ENCODE measurements at places on chromosomes 7 and 10.

- DNase-seq, result no peak
Observed at GRCh38 chr7:18125476-18125875, 97.8 kb upstream of the PRPS1L1 start.

DNA sequence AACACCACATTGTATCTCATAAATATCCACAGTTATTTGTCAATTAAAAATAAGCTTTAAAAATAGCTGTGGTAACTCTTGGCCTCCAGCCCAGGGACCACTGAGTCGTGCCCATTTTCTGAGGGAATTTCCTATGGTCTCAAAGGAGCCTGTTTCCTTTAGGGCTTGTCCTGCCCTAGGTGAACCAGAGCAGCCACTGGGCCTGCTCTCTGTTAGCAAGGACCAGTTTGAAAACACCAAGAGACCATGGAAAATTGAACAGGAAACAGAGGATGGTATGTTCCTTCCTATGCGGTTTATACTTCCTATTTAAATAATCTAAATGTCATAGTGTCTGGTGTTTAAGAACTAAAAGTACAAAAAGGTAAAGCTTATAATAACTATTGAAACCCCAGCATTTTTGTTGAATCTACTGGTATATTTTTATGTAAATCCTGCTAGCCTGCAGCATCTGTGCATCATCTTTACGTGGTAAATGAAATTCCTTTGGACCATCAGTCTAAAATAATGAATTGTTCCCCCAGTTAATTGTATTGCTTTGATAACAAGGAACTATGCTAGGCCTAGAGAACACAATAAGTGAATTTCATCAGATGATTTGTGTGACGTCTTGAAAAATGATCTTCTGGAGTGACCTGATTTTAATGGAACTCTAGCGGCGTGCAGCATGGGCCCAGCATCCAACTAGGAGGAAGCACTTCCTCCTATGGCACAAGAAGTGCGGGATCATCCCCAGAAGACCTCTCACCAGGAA lies 333.7 kb downstream of the GFRA1 start:
- DNase-seq, result no peak

DNA sequence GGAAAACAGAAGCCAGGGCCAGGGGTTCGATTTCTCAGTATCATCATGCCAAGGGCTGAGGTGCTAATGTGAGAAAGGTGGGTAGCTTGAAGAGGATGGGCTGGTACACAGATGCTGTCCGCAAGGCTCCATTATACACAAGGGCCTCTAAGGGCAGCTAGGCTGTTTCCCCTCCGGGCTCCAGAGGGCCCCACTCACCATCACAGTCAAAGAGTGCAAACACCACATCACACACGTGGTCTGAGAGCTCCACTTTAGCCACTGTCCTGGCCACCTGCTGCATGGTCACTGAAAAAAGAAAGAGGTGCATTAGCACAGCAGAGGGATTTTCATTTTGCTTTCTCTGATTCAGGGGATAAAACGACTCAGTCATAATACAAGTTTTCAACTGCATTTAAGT lies 20.9 kb upstream of the DNAJB12 start:
- no peak for DNase-seq

DNA sequence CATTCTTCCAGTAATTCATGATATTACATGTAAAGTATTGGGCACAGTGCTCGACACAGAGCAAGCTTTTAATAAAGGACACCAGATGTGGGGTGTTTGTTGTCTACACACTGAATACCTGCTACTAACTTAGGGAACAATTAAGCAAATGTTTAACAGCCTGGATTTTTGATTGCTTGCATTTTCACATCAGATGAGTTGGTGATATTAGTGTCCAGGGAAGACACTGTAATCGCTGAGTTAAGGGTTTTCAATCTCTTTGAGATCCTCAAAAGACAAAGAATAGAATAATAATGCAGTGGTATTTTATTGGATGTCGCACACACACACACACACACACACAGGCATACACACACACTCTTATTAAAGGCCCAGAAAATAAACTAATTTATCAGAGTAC lies 79.1 kb downstream of the VIM start:
- DNase-seq, result no peak

DNA sequence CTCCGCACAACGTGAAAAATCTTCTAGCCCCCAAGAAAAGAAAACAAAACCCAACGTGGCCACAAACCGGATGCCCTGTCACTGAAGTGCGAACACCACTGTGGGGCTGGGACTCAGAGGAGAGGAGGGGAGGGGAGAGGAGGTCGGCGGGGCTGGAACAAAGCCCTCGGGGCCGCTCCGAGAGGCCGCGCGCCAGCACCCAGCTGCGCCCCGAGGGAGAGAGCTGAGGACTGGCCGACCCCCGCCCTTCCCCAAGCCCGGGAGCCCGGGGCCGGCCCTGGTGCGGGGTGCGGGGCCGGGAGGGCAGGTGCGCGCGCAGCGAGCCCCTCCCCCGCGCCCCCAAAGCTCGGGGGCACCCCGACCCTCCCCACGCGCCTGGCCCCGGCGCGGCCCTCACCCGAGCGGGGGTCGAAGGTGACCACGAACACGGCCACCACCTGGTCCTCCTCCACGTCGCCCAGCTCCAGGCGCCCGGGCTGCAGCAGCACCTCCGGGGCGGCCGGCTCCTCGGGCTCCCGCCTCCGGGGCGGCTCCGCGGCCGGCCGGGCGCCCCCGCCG lies 398 bp downstream of the DENND11 start:
- DNase-seq, result peak; percentile 49

GRCh38 chr7:123220396-123220795 lies 20.6 kb upstream of the SLC13A1 start:
- no peak for DNase-seq

DNA sequence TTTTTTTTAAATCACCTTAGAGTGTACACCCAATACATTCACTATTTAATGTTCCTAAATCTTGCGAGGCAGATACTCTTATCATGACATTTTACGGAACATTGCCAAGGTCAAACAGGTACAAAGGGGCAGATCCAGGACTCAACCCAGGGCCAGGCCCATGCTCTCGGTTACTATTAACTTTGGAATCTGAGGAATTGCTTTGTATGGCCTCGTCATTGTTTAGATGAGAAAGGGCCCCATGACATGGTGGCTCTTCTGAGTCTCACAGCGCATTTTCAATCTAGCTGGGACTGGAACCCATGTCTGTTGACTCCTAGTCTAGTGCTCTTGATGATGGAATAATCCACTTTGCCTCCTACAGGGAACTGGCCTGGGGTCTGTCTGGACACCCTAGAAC lies 59.1 kb downstream of the GATA3 start:
- no peak for DNase-seq

- DNase-seq, result no peak
Observed at GRCh38 chr10:100724531-100725027, 20.8 kb upstream of the PAX2 start.

GRCh38 chr7:135207406-135208101 lies 3.8 kb downstream of the WDR91 start:
- DNase-seq, result no peak

DNA sequence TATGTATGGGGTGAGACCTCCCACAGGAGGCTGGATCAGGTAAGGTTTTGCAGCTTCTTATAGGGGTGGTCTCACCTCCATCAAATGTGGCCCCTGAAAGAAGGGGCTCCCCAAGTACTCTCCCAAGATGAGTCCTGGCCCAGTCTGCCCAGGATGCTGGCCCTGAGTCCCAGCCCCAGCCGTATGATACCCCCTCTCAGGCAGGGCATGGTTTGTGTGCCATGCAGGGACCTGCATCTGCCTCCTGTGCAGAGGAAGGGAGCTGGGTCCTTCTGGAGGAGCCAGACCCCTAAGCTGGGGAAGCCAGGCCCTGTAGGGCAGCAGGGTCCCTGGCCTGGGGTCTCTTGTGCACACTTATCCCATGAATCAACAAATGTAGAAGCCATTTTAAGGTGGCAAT lies 35.1 kb upstream of the ZNF716 start:
- no peak for DNase-seq

DNA sequence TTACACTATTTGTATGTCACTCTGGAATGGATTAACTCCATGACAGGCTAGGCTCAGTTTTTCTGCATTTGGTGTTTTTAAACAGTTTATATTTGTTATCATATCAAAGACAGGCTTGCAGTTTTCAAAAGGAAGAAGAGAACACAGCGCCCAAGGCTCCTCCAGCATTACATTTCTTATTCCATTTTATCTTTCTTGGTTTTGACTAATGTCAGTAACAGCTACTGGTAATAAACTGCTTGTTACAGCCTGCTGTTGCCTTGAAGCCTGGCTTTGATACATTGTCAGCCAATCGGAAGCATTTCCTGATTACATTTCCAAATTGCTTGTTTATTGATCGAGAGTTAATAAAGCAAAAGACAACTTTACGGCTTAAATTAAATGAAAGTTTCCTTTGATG lies 166.0 kb upstream of the MDFIC start:
- DNase-seq, result no peak

DNA sequence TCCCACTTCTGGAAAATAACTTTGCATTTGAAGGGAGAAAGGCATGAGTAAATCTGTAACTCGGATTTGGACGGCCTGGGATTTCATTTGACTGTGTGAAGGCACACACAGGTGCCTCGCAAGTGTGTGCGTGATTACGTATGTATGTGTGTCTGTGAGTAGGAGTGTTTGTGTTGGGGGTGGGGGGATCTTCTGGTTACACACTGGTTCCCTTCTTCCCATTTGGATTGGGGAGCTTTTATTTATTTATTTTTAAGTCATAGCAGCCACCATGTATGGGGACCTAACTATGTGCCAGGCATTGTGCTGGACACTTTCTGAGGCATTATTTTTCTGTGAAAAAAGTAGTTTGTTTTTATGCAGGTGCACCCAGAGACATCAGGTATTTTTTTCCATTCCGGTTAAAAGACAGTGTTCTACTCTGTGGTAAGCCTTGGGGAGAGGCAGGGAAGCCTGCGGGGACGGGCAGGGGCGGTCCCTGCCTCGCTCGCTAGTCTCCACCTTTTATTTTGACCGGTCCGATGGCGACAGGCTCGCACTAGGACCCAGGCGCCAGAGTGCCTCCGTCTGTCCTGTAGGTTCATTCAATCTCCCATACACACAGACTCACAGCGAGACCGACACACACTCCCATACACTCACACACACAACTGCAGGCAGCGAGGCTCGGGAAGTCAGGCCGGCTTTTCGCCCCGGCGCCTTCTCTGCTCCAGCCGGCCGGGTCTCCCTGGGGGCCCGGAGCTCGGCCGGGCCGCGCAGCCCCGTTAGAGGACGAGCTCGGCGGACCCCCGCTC lies at the start of gene MXI1:
Gene MXI1 (plus strand): TSS at position 595 of the 794 bp plus-strand sequence. CDS start 204 bp downstream, outside the sequence.
- no peak for DNase-seq

DNA sequence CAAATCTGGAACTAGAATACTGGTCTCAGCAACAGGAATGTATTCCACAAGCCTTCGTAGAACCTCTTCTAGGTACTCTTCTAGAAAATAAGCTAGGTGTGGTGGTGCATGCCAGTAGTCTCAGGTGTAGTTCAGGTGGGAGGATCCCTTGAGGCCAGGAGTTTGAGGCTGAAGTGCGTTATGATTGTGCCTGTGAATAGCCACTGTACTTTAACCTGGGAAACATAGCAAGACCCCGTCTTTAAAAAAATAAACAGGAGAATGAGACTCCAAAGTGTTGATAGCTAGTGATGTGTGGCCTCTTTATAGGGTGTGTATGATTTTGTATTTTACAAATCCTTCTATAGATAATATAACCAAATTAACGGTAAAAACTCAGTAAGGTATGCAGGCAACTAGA lies 1.5 kb upstream of the ZNF775 start:
- no peak for DNase-seq

DNA sequence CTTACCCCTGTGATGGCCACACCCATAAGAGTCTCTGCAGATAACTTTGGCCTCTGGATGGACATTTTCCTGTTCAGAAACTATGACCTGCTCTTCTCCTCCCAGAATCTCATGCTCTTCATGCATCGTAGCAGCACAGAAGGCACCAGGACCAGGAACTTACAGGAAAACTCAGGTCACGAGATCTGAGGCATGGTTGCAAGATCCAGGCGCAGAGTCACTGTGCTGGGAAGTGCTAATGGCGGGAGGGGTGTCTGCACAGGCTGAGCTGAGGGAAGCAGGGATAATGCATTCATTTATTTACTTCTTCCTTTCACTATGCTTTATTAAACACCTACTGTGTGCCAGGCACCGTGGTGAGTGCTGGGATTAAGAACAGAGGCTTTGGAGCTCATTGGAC lies 48.2 kb upstream of the LOXL4 start:
- no peak for DNase-seq

DNA sequence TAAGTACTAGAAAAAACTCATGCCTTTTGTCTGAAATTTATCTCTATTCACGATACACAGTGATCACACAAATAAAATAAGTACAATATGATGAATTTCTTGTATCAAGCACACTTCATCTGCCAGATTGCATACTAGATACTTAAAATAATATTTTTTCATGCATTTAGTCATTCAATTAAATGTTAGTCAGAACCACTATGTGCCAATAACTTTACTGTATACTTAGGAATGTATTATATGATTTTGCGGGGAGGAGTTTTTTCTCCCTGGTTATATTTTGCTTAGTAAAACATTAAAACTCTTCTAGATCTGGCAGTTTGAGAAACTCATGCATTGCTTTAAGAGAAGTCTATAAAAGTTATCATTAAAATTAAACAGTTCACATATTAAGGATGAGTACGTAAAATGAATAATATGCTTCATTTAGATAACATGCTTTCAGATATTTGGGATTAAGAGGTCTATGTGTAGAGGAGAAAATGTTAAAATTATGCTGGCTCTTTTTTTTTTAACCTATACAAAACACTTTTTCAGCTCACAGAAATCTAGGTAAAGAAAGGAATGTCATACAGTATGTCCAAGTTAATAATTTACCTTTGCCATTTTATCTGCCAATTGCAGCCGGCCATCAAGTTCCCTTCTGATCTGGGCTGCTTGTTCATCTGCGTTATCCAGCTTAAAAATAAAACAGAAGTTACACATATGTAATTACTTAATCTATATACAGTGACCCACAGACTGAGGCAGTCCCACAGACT lies 70.1 kb downstream of the RNF133 start:
- no peak for DNase-seq

- DNase-seq, result no peak
Observed at GRCh38 chr7:51298912-51299311, 17.7 kb downstream of the COBL start.

Data from activated CD4-positive, CD25-positive, alpha-beta regulatory T cell (primary cell).